ENCODE measurements at places on chromosomes 5 and 9.

DNA sequence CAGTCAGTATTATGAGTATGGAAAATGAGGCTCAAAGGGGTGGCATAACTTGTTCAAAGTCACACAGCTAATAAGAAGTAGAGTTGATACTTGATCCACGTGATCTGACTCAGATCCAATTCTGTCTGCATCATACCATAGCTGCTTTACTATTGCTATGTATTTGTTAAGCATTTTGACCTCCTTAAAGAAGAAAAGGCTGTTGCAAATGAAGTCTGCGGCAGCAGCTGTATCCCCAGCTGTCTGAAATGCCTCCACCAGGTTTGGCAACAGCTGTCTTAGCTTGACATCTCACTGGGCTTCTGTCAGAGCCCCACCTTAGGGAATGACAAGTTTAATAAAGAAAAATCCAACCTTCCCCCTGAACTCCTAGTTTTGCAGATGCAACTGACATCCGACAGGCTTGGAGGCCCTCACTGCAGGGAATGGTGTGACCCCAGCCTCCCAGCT lies 75.6 kb upstream of the SLC44A1 start:
- no peak for DNase-seq

DNA sequence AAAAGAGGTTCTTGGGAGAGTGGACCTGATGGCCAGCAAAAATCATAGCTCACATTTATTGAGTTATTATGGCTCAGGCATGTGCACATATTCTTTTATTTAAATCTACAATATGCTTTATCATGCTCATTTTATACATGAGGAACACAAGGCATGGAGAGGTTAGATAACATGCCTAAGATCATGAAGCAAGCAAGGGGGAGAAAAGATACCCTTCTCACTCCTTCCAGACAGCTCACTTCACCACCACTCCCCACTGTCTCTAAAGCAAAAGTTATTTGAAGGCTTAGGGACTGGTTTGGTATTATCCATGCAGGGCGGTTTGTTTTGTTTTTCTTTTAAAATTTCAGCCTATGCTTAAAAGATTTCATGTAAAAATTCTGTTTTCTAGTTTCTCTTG lies 59.0 kb upstream of the PDE8B start:
- DNase-seq = no peak

DNA sequence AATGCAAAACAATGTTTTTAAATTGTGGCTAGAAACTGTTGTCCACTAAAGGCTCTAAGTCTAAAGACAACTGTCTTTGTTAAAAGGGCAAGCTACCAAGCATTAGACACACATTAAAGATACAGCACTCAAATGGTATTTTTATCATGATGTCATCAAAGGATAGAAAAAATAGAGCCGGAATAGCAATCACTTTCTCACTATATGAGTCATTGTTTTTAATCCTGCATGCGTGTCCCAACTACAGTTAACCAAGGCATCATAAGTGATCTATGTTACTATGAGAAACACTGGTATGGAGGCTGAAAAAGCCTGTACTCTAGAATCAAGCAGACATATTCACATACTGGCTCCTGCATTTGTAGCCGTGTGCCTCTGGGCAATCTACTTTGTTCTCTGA lies 1.9 kb upstream of the PJA2 start:
- no peak for DNase-seq

- no peak for DNase-seq
Observed at GRCh38 chr5:36070687-36071571, 4.2 kb upstream of the UGT3A2 start.

- no peak for DNase-seq
Observed at GRCh38 chr5:2876183-2876582, 124.7 kb upstream of the IRX2 start.

- no peak for DNase-seq
Observed at GRCh38 chr5:131863700-131864099, 66.9 kb upstream of the FNIP1 start.

Measured in stimulated activated CD8-positive, alpha-beta memory T cell treated with anti-CD3 and anti-CD28 coated beads, Interleukin-15, amount 100 ng/mL, for 4 hours (primary cell).